ENCODE measurements at places on chromosomes 4 and X.

GRCh38 chrX:109190542-109190941 is 291.3 kb downstream of the GUCY2F start:
- no peak for DNase-seq

- peak; percentile 43 for DNase-seq
These were observed 10.5 kb upstream of the PGM2 start for GRCh38 chr4:37816006-37816405.

DNA sequence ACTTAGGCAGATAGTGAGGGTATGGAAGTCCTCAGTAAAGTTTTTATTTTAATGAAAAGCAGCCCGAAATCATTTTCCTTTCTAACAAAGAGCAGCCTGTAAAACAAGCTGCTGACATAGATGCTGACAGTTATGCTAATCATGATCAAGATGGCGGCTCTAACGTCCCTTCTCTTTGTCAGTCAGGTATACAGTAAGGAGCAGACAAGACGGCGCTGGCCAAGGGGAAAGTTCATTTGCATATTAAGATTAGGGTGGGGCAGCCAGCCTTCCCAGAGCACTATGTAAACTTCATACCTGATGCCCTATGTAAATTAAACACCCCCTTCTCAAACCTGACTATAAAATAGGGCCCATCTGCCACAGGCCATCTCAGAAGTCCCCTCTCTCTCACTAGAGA is 76.9 kb downstream of the MAGEB10 start:
- no peak for DNase-seq

GRCh38 chr4:77045490-77045889 is 30.3 kb downstream of the CCNI start:
- DNase-seq: no peak

- no peak for DNase-seq
These were observed 1.7 kb downstream of the FAM120C start for GRCh38 chrX:54181202-54181953.

DNA sequence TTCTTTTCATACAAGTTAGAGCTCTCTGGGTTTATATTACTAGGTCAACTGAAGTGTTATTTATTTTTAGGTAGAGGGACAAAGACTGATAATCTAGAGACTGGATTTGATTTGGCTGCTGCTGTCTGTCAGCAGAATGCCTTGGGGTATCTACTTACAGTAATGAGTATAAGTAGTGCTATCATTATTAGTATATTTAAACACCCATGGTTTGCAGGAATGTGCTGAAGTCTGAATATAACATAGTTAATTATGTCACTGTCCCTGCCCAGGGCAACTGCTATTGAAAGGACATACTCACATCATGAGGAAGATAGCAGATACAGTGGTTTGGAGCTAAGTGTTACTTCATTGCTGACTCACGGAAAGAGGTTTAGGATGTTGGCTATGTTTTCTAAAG is 76.2 kb downstream of the PRRG1 start:
- no peak for DNase-seq

GRCh38 chr4:169439244-169439643 is 168.5 kb upstream of the SH3RF1 start:
- DNase-seq: no peak

DNA sequence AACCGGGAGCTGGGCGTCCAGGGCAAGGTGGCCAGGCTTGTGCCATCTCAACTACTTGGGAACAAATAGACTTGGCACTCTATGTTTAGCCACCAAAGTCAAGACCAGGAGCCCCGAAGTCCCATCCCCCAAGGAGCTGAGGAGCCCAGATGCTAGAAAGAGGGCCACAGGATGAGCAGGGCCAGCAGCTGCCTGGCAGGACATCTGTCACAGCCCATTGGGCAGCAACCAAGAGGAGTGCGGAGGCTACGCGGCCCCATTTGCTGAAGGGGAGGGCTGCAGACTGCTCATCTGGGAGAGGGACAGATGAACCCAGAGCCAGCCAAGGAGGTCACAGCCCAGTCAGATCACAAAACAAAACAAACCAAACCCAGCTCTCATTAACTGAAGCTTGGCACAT is 22.9 kb upstream of the SOWAHD start:
- DNase-seq: no peak

DNA sequence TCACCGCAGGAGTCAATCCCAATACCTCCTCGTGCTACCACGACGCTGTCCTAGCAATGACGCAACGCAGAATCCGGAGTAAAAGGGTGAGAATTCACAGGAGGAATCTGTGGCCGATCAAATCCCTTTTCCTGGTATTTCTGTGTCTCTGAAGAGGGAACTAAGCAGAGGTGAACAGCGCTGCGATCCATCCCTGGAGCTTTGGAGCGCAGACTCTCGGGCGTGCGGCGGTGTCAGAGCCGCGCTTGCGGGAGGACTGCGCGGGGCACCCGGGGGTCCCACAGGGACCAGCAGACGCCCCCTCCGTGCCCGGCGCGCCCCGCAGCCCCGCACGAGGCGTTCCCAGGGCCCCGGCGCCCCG is 17.2 kb upstream of the ZNF718 start:
- no peak for DNase-seq

DNA sequence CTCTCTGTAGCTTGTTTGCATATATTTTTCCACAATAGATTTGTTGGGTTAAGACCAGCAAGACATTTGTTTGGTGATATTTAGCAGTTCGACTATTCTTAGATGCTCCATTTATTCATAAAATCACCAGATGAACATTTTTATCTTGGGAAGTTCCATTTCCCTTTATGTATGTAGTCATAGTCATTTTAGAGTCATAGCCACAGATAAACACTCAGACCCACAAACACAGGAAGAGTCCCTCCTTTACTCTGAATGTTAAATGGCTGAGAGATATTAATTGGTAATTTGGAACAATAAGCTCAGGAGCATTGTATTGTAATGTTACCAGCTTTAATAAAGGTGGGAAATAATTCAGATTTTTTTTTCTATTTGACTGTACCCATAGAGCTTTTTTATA is 1608.7 kb downstream of the STIM2 start:
- no peak for DNase-seq

DNA sequence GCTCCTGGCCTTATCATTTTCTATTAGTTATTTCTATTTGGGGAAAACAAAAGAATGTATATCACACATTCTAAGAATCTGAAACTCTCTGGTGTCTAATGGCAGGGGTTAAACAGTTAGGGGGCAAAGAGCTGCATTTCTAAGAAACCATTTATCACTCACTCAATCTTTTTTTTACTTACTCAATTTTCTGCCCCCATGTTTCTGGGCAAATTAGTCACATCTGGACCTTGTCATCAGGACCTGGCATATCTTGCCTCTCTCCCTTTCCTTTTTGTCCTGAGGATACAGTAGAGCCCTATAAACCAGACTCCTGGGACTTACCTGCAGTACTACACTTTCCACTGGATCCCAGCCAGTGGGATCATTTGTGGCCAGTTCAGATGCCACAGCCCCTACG is 89.1 kb downstream of the ANXA3 start:
- DNase-seq: no peak

DNA sequence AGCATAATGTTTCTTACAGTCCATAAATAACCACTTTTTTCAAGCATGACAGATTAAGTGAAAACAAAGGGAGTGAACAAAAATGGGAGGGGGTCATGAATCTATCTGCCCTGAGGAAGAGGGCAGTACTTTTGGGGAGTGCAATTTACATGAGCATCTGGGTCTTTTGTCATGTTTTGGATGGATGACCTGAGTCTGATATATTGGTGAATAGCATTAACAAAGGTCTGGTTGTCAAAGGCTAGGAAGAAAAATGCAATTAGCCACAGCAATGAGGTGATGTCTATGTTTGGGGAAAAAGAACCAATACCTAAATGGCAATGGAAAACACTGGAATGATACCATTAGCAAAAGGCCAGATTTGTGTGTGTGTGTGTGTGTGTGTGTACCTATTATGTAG is 15.1 kb upstream of the MAD2L1 start:
- no peak for DNase-seq

DNA sequence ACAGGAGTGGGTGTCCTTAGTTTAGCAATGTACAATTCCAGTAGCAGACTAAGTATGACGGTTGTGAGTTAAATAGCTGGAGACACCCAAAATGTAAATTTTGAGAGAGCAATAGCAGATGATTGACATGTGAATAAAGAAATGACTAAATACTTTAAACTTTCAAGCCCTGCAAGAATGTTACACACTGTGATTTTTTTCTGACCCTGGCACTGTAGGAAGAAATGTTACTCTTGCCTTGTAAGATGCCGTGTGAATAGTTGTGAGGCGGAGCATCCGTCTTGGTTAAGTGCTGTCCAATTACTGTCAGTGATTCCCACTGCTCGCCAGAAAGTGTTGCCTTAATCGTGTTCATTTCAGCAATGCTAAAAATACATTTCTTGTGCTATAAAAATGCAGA is 1248.1 kb downstream of the RAPGEF2 start:
- no peak for DNase-seq

GRCh38 chr4:79598801-79599200 is 190.8 kb upstream of the GK2 start:
- DNase-seq: no peak

DNA sequence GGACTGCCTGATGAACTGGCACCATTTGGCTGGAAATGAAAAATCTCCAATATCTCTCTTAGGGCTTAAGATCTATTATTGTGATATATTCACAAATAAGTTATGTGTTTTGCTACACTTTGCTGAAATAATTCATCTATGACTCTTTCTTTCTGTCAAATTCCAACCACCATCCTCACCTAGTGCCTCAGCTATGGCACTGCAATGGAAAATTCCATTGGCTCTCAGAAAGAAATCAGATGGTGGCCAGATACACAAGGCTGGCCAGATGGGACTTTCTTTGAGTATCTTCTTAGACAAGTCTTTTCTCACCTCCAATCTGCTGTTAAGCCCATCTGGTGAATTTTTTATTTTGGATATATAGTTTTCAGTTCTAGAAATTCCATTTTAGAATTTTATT is 28.0 kb downstream of the NAT8L start:
- DNase-seq: no peak

- DNase-seq: peak; percentile 64
These were observed 450 bp downstream of the ACSL1 start for GRCh38 chr4:184825141-184825895.

- DNase-seq: no peak
These were observed 7.4 kb downstream of the DMP1 start for GRCh38 chr4:87657525-87657924.

GRCh38 chr4:124203613-124204238 is 508.8 kb downstream of the ANKRD50 start:
- DNase-seq: no peak

DNA sequence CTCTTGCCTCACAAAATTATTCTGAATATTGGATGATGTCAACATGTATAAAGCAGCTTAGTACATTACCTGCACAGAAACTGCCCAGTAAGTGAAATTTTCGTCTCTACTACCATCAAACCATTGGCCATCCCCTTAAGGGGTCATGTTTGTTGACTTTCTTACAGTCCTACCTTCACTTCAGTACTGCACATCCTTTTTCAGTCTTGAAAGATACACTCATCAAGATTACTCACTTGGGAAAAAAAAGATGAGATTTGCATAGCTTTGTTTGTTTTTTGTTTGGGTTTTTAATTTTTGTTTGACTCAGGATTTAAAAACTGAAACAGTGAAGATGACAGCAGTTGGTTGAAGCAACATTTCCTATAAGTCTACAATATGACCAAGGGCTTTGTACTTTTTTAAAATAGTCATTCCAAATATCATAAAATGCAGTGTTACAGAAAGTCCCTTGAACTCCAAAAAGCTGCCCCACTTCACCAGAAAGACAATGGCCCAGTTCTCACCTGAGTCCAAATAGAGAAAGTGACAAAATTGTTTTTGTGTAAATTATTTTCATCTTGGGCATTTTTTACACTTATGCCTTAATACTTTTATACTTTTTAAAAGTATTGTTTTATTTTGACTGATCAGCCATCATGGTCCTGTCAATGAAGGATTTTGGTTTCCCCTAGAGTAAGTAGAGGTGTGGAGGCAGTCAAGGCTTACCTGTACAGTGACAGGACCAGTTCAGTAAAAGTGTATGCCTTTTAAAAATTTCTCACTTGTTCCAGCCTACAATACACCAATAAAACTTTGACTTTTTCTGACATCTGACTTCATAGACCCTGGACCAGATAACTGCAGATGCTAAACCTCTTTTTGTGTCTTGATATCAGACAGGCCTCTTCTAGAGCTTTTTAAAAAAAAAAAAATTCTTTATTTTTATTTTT is 59.7 kb upstream of the EDA2R start:
- no peak for DNase-seq

GRCh38 chrX:28854637-28855036 is 267.4 kb downstream of the IL1RAPL1 start:
- no peak for DNase-seq

- DNase-seq: peak; percentile 14
These were observed 17.5 kb upstream of the SH3KBP1 start for GRCh38 chrX:19904778-19905367.
